Activated CD4-positive, alpha-beta T cell treated with anti-CD3 and anti-CD28 coated beads, Interleukin-2, amount 50 U/mL, for 24 hours (primary cell): ENCODE measurements at places on chromosomes 16 and 17.

- DNase-seq = no peak
Observed at GRCh38 chr17:51245535-51245934, 14.3 kb downstream of the MBTD1 start.

GRCh38 chr17:9232591-9233270 is 211.4 kb downstream of the NTN1 start:
- DNase-seq = no peak

DNA sequence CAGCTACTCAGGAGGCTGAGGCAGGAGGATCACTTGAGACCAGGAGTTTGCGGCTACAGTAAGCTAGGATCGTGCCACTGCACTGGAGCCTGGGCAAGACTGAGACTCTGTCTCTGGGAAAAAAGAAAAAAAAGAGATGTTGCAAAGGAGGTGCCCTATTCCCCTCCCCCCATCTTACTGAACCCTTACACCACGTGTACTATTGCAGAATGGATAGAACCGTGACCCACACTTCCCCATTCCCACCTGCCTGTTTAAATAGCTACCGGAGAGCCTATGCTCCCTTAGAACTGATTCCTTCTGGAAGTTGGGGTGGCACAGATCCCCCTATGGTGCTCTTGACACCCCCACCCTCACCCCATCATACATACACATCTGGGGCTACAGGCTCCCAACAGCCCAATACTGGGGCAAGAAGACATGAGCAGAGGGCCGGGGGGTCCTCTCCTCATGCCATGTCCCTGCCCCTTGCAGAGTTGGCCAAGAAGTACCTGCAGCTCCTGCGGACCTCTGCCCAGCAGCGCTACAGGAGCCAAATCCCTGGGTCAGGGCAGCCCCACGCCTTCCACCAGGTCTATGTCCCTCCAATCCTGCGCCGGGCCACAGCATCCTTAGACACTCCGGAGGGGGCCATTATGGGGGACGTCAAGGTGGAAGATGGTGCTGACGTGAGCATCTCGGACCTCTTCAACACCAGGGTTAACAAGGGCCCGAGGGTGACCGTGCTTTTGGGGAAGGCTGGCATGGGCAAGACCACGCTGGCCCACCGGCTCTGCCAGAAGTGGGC is 35.7 kb downstream of the NLRC5 start:
- no peak for DNase-seq

DNA sequence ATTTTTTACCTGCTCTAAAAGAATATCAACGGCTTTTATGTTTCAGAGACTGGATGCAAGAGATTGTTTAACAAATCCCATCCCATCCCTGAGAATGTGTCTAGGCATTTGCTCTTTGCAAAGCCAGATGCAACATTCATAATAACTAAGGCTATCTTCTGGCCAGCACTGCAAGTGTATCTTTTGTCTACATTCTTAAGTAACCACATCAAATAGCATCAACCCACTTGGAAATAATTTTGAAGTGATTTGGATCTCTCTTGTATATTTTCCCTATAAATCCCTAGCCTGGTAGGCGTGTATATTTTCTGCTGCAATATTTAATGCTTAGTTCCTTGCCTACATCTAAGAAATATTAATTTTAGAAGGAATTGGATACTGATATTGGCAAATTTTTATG is 64.3 kb downstream of the PIGL start:
- no peak for DNase-seq

DNA sequence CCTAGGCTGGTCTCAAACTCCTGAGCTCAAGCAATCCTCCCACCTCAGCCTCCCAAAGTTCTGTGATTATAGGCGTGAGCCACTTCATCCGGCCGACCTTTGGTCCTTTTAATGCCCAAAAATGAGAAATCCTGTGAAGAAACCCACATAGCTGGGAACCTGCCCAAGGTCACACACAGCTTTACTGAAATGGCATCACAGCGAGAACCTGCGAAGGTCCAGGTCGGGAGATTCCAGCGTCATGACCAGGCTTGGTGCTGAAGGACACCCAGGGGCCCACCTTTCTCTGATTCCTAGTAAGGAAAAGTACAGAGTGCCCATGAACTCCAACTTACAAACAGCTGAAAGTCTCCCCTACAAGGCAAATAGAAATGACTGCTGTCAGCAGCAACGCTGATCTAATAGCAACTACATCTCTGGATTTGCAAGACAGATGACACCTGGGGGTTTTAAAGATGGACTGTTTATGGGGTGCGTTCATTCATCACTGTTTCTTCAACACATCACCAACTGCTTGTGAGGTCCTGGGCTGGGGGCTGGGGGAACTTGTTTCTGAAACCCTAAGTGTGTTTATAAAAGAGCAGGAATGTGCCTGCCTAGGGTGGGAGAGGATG is 24.5 kb upstream of the DNAH17 start:
- DNase-seq = no peak

DNA sequence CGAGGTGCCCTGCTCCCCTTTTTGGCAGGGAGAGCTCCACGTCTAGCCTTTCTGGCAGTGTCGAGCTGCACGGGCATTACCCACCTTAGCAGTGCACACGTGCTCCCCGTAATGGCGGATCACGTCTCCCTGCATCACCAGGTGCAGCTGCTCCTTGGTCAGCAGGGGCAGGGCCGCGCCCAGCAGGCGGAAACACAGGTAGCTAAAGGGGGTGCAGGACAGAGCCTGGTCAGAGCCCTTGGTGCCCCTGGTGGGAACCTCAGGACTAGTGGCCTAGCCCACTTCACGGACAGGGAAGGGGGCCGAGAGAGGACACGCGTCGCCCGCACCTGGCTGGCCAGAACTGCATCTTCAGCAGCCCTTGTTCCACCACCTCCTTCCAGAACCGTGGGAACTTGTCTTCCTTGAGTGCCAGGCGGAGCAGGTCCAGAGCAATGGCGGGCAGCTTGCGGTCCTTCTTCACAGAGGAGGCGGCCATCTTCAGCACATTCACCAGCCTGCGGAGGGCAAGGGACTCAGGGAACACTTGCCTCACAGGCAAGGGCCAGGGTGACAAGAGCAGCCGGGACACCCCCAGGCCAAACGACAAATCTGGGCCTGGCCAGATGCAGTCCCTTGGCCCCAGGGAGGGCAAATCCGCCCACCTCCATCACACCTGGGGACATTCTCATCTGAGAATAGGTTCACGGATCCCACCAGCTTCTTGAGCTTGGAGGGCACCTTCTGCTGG is 3.2 kb downstream of the MYBBP1A start:
- no peak for DNase-seq

DNA sequence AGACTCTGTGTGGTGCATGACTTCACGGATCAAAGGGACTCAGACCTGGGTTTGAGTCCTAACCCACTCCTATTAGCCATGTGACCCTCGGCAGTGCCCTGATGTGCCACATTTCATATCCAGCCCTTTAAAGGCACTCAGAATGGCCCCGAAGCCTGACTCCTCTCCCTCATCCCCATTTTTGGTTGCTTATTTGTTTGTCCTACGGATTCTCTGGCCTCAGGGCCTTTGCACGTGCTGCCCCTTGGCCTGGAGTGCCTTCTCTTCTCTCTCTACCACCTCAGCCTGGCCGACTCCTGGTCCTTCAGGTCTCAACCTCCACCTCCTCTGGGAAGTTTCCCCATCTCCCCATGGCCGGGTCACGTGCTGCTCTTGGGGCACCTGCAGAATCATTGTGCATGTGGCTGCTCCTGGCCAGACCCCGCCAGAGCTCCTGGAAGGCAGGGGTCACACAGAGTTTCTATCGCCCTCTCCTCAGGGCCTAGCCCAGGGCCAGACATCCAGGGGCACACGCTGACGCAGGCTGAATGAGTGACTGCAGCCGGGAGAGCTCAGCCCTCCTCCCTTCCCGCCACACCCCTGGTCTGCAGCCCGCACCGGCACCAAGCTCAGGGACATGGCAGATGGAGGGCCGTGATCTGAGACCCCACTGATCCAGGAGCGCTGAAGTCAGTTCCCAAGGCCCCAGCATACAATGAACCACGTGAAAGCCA is 22.0 kb upstream of the CIBAR2 start:
- no peak for DNase-seq

- no peak for DNase-seq
Observed at GRCh38 chr16:16041196-16041892, 91.9 kb downstream of the ABCC1 start.

GRCh38 chr17:79951361-79952264 is 84.1 kb downstream of the TBC1D16 start:
- DNase-seq = no peak

DNA sequence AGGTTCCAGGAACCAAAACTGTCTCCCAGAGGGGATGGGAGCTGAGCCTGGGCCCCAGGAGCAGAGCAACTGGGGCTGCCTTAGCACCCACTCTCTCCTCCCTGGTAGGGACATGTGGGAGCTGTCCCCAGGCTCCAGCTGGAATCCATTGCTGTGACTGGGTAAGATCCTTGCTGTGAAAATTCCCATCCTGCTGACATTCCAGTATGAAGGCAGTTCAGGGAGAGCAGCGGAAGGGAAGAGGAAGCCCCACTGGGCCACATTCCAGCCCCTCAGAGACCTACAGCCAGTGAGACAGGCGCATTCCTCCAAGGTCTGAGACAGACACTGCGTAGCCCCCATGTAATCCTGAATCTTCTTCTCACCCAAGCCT is 24.2 kb downstream of the MYO18A start:
- no peak for DNase-seq

DNA sequence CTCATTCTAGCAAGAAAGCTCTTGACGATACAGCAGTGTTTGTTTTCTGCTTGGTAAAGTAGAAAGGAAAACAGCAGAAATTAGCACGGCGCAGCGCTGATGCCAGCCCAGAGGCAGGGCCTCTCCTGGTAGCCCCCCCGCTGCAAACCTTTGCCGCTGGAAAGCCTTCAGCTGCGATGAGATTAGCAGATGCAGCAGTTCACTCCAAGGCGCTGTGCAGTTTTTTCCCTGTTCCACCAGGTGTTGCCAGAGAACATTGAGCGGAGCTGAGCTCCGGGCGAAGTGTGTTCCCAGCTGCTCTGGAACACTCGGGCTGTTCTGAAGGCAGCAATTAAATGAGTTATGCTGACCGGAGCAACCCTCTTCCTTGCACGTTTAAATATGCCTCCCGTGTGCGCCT is 72.5 kb downstream of the RBFOX1 start:
- no peak for DNase-seq

DNA sequence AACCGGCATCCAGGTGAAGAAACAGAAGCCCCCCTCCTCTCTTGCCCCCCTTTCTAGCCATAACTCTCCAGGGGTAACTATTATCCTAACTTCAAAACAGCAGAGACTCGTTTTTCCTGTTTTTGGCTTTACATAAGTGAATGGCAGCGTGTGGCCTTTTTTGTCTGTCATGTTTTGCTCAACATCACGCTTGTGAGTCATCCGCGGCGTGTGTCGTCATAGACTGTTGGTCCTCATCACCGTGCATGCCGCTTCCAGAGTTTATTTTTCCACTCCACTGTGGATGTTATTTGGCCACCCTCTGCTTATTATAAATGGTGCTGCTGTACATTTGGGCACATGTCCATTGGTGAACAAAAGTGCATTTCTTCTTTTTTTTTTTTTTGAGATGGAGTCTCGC is 52.6 kb downstream of the ERN1 start:
- DNase-seq = no peak

GRCh38 chr17:21538615-21539014 is 153.7 kb upstream of the KCNJ18 start:
- no peak for DNase-seq

DNA sequence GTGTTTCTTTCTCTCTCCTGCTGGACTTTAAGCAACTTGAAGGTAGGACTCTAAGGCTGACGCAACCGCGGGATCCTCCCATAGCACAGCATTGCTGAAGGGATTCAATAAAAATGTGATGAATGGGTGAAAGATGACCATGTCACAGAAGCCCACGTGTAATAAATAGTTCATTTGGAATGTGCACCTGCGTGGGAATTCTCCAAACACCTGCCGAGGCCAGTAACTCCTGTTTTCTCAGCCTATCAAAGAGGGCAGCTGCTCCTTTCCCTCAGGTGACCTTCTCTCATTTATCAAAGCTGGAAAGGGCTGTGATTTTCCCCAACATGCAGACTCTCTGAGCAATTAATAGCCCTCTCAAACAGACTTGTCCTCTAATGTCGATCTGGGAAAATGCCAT is 235.7 kb downstream of the STX8 start:
- DNase-seq = no peak

DNA sequence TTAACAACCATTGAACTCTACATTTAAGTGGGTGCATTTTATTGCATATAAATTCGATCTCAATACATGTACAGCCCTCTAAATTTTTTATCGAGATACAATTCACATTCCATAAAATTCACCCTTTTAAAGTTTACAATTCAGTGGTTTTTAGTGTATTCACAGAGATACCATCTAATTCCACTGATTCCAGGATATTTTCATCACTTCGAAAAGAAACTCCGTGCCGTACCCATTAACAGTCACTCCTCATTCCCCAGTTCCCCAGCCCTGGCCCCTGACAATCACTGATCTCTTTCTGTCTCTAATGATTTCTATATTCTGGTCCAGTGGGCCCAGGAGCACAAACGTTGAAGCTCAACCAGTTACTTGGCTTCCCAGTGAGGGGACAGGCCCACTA is 61.4 kb downstream of the CYB5B start:
- no peak for DNase-seq

- DNase-seq = no peak
Observed at GRCh38 chr16:1158456-1159324, 5.8 kb downstream of the CACNA1H start.

DNA sequence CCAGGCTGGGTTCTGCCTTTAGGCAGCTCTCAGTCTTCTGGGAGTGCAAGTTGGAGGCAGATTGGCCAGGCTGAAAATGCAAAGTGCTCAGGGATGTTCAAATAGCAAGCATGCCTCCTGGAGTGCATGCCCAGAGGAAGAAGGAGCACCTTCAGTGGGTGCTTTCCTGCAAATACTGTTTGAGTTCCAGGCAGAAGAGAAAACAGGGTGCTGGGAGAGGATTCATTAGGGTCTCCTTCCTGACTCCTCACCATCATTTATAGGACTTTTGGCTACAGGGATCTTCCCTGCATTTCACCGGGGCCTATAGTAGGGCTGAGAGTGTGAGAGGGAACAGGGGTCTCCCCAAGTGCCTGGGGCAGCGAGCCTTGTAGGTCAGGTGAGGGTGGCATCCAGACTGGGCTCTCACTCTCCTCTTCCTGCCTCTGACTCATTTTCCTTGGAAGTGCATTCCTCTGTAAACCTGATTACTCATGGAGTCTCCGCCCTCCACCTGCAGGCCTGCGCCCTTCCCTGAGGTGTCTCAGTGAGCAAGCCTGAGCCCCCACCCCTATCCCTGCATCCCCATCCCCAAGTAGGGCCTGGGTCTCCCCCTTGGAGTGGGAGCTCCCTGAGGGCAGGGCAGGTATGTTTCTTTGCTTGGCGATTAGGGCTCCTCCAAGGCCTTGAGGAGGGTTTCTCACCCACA is 17.1 kb upstream of the TNS4 start:
- no peak for DNase-seq
